NCI-H2171 treated with DMSO at 0.1 percent for 48 hours (cell line): ENCODE measurements at places on chromosomes 6 and 20.

GRCh38 chr6:157840776-157841175, 17.7 kb downstream of the SNX9 start:
- no peak for DNase-seq

- DNase-seq, result no peak
Measured at GRCh38 chr20:30892541-30893345, 364.7 kb upstream of the DEFB115 start.

GRCh38 chr20:47618479-47618878, 116.8 kb downstream of the NCOA3 start:
- DNase-seq, result no peak

DNA sequence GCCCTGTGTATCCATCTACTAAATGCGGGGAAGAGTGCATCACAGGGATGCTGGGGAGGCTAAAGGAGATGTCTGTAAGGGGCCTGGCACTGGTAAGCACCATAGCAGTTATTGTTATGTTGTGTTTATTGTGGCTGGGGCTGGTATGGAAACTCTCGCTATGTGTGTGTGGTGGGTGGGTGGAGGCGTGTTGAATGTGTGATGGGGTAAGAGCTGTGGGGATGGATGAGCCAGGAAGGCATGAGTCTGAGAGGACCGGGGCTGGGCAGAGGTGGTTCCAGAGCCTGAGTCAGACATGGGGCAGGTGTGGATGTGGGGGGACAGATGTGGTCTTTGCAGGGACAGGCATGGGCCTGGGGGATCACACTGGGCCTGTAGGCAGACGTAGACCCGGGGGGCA, 88.1 kb downstream of the GRM4 start:
- DNase-seq, result no peak

DNA sequence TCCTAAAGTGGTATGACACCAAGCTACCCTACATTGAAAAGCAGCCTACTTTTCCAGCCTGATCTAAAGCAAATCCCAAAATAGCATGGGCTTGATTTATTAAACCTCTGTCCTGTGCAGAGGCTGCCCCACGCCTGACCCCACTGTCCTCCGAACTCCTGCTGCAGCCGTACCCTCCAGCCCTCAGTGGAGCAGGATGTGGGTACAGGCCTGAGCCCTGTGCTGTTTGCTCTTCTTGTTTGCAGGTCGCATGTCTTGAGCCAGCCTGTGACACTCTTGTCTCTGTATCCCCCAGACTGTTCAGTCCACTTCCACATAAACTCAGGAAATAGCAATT, 61.2 kb downstream of the RPP40 start:
- no peak for DNase-seq

DNA sequence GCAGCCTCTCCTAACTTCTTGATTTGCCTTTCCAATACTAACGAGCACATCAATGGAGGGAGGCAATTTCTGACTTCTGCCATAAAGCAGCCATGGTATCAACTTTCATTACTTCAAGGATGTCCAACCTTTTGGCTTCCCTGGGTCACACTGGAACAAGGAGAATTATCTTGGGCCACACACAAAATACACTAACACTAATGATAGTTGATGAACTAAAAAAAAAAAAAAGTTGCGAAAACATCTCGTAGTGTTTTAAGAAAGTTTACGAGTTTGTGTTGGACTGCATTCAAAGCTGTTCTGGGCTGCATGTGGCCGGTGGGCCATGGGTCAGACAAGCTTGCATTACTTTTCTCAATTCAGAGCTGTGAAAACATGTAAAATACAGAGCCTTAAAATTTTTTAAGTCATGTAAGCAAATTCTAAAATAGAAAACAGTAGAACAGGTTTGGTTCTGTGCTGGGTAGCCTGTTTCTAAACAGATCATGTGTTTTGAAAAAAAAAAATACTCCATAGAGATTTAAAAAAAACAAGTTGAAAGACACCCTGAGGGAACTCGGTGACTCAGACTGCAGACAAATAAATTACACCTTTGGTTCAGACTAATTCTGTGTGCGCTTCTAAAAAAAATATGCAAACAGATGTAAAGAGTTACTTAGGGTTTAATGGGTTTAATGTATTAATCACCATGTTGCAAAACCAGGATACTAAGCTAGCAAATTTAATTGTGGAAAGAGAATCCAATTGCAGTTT, 43.6 kb upstream of the SLC22A23 start:
- peak; percentile 77 for DNase-seq

- no peak for DNase-seq
Measured at GRCh38 chr6:158568549-158568948, 8.7 kb downstream of the TMEM181 start.

GRCh38 chr6:77626426-77626825, 26.4 kb upstream of the MEI4 start:
- DNase-seq, result no peak

DNA sequence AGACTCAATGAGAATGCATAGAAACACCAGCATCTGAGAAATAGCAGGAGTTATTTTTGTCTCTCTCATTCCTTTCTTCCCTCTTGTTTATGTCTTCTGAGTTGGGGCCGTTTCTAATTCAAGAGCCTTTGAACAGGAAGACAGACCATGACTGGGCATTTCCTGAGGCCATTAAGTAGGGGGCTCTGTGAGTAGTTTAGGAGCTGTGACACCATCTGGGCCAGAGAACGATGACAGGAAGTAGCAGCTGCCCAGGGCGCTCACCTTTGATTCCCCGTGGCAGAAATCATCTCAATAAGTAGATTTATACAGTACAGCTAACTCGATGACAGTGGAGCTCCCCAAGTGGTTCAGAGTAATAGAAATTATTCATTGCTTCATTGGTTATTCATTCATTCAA, 298.4 kb upstream of the PLN start:
- DNase-seq, result no peak

GRCh38 chr20:57412347-57413029, 21.3 kb downstream of the RBM38 start:
- no peak for DNase-seq

GRCh38 chr20:43658069-43658722, 8.7 kb upstream of the MYBL2 start:
- no peak for DNase-seq

- no peak for DNase-seq
Measured at GRCh38 chr20:41181567-41181966, 44.2 kb downstream of the PLCG1 start.

DNA sequence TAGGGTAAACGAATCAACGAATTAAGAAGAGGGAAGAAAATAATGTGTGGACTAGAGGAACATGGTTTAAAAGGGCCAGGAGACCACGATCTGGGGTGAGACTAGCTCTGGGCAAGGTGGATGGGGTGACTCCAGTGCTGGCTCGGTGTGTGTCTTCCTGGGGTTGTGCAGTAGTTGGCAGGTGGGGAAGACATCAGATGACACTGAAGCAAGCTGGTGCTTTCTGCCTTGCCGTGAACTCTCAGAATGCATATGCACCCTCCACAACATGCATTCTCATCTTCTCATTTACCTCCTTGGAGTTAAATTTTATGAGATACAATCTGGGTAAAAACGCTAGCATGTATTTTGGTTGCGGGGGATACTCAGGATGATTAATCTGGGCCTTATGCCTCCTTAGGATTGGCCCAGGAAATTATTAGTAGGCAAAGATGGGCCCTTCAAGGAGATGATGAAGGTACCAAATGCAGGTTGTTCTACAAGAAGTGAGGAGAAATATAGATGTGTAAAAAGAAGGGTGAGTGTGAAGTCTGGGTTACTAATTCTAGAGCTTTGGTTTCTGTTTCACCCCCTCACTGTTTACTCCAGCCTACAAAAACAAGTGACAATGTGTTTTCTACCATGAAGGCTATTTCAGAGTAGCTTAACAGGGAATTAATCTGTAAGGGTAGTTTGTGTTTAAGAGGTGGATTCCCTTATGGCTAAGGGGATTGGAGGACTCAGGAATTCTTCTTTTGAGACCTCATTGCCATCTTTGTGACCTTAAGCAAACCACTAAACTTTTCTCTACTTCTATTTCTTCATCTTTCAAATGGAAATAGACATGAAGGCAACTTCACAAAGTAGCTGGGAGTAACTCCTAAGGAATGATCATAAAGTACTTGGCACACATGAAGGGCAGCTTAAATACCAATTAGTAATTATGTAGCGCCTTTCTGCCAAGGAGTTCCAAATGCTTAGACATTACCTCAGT, 71.0 kb upstream of the SUPT3H start:
- no peak for DNase-seq

GRCh38 chr20:63552481-63553249, 1.3 kb upstream of the FNDC11 start:
- DNase-seq, result peak; percentile 67

DNA sequence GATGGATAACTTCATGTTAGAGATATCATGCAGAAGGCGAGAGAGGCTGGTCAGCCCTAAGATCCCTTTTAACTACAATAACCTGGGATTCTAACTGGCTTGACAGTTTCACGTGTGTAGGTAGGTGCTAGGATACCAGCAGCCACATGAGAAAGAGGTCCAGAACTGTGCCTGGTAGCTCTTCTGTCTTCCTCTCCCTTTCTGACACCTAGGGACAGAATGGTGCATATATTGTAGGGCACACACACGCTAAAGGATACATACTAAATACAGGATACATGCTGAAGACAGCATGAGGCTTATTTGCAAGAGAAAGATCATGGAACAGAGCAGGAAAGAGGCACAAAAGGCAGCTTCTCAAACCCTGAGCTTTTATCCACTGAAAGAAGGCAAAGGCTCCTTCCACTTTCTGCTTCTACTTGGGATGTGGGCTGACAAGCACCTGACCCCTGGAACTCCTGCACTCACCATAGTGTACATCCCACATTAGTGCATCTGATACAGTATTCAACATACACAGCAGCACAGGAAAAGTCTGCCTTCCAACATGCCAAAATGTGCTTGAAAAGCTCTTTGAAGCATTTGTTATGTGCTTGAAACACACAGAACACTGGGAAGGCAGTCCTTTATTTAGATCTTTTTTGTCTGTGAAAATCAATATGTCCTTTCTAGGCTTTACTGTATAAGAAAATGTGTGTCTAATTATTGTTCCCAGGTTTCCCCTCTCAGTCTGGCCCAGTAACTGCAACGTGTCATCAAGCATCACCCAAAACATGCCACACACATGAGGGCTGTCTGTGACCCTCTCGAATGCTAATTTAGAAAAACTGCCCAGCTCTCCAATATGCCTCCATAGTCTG, 3.2 kb downstream of the SLC22A23 start:
- DNase-seq, result no peak
